Peyer's patch (tissue), 4 donors: ENCODE measurements at places on chromosomes 7 and 10.
A peak's percentile ranks its signal among the peaks of the same experiment; 100 is the strongest.

DNA sequence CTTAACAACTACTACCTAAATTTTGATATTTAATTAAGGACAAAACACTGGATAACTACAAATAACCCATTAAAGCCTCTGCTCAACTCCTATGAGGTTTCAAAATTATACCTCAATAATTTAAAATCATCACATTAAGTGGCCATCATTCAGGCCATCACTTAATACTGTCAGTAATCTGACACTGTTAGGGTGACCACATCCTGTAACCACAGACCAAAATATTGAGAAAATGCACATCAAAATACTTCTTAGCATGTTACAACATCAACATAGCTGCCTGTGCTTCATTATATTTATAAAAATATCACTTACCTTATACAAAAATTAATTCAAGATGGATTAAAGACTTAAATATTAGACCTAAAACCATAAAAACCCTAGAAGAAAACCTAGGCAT lies 23.3 kb downstream of the SEM1 start:
- DNase-seq = no peak

DNA sequence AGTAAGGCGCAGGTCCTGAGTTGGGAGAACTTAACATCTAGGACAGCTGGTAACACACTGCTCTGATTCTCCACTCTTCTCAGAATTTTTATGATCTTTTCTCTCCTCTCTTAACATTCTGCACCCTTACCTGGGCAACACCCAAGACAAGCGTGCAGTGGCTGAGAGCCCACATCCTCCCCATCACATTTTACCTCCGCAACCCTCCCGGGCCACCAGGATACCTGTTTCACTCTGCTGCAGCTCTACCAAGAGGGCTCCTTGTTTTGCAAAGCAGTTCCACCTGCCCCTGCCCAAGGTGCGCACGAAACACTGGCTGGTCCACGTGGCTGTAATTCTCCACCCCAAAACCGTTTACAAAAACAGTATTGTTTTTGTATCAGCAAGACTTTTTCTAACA lies 81.5 kb downstream of the ITIH5 start:
- no peak for DNase-seq

- no peak for DNase-seq
Observed at GRCh38 chr10:29519659-29520058, 115.1 kb downstream of the SVIL start.

DNA sequence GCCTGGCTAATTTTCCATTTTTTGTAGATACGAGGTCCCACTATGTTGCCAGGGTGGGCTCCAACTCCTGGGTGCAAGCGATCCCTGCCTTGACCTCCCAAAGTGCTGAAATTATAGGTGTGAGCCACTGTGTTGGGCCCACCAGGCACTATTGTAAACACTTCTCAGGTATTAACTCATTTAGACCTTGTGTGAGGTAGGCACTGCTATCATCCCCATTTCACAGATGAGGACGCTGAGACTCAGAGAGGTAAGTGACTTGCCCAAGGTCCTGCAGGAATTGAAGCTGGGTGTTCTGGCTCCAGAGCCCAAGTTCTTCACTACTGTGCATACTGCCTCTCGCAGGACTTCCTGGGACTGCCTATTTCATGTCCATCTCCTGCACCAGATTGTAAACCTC lies 67.1 kb upstream of the SYPL1 start:
- no peak for DNase-seq

- DNase-seq = no peak
Observed at GRCh38 chr7:8362723-8363369, 70.6 kb upstream of the NXPH1 start.

- DNase-seq = no peak
Observed at GRCh38 chr10:51162002-51162401, 87.7 kb downstream of the PRKG1 start.

DNA sequence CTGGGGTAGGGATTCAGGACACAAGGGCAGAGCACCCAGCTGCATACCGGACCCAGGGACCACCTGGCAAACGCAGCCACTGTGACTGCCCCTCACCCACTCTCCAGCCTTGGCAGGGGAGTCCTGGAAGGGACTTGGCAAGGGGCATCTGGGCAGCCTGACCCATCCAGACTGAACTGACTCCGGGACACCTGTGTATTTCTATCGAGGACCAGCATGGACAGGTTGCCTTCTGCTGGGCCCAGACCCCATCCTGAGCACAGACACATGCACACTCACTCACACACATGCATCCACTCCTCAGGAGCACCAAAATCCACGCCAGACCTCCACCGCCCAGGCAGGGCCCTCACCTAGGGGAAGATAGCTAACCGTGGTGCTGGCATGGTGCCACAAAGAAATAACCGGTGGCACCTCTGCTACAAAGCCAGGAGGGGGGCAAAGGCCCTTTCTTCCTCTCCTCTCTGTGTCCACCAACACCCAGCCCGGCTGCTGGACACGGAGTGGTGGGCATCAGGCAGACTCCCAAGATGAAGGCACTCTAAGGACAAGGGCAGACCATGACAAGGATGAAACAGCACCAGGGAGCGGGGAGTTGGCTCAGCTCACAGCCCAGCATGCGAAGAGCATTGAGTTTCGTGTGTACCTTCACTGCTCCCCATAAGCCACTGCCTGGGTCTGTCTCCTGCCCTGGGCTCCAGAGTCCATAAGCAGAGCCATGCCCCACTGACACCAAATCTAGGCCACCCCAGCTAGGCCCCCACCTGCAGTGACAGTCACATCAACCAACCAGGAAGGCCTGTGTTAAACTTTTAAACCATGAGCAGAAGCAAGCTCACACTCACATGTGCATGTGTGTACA lies 35.3 kb downstream of the KCNH2 start:
- DNase-seq = peak; percentile 44

DNA sequence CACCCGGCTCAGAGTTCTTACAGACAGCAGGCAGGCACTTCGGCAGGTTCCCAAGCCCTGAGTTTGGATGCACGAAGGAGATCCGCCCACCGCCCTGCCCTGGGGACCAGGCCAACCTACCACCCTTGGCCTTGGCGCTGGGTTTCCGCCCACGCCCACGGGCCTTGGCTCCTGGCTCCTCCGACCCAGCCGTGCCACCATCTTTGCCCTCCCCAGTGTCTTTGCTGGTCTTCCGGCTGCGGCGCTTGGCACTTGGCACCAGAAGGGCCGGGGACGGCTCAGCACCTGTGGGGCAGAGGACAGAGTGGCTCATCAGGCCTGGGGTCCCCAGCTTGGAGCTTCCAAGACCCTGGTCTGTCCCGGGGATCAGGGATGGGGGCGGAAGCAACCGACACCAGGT lies 32.1 kb downstream of the SLC29A4 start:
- DNase-seq = no peak

GRCh38 chr10:79937701-79938151 lies 11.2 kb downstream of the SFTPD start:
- no peak for DNase-seq

GRCh38 chr10:88544140-88544870 lies 38.8 kb downstream of the RNLS start:
- DNase-seq = no peak

GRCh38 chr10:60186315-60187071 lies 203.2 kb downstream of the ANK3 start:
- no peak for DNase-seq

DNA sequence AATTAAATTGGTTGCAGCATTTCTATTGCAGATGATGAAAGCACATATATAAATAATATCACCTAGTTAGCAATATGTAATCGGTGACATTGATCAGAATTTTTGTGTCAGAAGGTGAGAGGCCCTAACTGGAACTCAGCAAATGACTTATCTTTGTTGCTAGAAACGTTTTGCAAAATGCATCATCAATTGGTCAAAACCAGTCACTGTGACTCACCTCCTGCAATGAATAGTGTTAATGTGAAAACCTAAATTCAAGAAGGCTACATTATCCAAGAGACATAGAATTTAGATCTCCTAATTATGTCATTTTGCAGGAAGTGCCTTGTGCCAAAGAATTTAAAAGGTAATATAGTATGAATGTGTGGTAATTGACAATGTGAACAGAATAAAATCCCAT lies 9.8 kb upstream of the PNLIPRP3 start:
- DNase-seq = no peak

GRCh38 chr10:76444034-76444800 lies 1012.8 kb downstream of the LRMDA start:
- no peak for DNase-seq

- DNase-seq = no peak
Observed at GRCh38 chr10:78924319-78925003, 144.3 kb upstream of the ZMIZ1 start.

- no peak for DNase-seq
Observed at GRCh38 chr10:96548589-96548988, 34.9 kb upstream of the TLL2 start.

GRCh38 chr7:117190104-117190503 lies 132.8 kb downstream of the WNT2 start:
- no peak for DNase-seq

DNA sequence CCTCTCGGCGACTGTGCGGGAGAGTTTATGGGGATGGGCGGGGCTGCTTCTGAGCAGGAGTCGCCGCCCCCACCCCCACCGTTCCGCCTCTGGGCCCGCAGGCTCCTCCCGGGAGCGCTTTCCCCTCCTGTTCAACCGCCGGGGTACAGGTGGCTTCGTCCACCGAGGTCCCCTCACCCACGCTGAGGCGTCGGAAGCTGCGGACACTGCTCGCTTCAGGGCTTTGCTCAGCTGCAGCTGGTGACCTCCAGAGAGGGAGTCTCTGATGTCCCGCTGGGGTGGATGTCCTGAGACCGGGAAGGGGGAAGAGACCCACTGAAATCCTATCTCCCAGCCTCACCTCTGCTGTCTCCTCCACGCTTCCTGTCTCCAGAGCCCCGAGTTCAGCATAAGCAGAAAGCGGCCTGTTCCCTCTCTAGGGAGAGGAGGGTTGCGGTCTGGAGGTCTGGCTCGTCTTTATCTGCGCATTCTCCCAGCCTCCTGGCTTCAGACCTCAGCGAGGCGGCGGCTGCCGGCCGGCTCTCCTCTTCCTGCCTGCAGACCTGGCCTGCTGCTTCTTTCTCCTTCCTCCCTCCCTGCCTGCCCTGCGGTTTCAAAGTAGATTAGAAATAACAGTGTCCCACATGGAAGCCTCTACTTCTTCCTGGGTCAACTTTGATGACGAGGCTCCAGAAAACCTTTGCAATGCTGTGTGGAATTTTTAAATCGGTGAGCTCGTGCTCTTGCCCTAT lies 1.8 kb downstream of the CYP2E1 start:
- no peak for DNase-seq

DNA sequence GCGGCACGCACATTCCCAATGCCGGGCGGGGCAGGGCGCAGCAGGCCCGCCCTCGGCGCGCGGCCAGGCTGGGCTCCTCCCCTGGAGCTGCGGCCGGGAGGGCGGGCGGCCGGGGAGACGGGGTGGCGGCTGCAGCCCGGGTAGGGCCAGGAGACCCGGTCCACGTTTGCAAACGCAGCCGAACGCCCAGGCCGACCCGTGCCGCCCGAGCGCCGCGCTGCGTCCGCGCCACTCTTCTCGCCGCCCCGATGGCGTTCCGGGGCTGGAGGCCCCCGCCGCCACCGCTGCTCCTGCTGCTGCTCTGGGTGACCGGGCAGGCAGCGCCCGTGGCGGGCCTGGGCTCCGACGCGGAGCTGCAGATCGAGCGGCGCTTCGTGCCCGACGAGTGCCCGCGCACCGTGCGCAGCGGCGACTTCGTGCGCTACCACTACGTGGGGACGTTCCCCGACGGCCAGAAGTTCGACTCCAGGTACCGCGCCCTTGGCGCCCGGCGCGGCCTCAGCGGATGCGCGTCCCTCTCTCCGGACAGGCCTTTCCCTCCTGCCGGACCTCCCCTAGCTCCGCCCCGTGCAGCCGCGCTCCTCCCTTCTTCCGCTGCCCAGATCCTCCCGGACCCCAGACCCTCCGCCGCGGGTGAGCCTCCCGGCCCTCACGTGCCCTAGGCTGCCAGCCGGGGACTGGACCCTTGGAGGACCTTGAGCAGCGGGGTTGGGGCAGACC lies at the start of gene FKBP9:
Gene FKBP9 (plus strand): TSS at position 115 of the 720 bp plus-strand sequence. CDS start 134 bp downstream, at position 249.
- peak; percentile 91 for DNase-seq

DNA sequence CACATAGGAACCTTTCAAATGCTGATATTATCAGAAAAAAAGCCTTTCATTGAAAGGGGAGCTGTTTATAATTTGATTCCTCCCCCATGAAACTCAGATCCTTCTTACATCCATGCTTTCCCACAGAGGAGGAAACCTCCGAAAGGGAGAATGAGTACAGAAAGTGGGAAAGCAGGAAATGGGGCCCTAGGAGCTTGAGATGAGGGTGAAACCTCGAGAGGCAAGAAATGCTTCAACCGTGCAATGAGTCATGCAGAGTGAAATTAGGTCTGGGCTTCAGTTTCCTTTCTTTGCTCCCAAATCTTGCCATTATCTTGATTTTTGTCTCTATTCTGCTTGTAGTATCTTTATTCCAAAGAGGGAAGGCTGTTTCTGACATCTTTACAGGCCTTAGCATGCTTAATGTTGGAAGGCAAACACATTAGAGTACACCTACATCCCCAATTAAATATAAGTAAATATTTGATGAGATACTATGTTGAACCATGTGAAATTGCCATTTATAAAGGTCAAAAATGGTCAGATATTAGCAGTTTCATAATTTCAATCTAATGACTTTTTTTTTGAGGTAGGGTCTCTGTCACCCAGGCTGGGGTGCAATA lies 79.1 kb downstream of the NAMPT start:
- DNase-seq = no peak

DNA sequence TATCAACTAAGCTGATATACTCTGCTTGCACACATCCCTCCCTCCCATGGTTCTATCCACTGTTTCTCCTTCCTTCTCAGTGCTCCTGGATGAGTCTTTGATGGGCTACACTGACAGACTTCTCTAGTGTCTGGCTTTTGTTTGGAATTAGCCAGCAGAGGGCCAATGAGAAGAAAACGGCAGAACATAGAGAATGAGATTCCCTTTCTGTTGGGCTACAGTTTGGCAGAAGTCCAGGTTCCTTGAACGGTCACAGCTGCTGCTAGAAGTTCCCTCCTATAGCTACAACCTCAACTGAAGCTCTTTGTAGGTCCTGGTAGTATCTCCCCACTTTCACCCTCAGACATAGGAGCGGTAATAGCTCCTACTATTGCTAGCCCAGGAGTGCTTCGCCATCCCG lies 251.1 kb upstream of the LRRN3 start:
- no peak for DNase-seq

- no peak for DNase-seq
Observed at GRCh38 chr7:3495530-3495929, 194.5 kb downstream of the SDK1 start.

- DNase-seq = peak; percentile 29
Observed at GRCh38 chr10:98361131-98362025, 53.6 kb downstream of the PYROXD2 start.

GRCh38 chr7:30912731-30912985 lies 1.0 kb downstream of the AQP1 start:
- no peak for DNase-seq

- DNase-seq = no peak
Observed at GRCh38 chr10:8183241-8183704, 128.8 kb downstream of the GATA3 start.

GRCh38 chr10:25280076-25280475 lies 105.3 kb downstream of the GPR158 start:
- no peak for DNase-seq

- DNase-seq = no peak
Observed at GRCh38 chr7:47643716-47644400, 61.9 kb upstream of the TNS3 start.

GRCh38 chr7:6258440-6259182 lies 13.8 kb downstream of the CYTH3 start:
- no peak for DNase-seq

- DNase-seq = no peak
Observed at GRCh38 chr10:78516756-78517155, 483.1 kb downstream of the RPS24 start.

GRCh38 chr10:69279110-69279509 lies 814 bp downstream of the HK1 start:
- no peak for DNase-seq
